ENCODE measurements at places on chromosomes 5 and 9. TPM values are rescaled to one million over a fixed set of nuclear protein-coding genes. Genes with fewer than 3 reads are reported as not detected.

GRCh38 chr5:32597041-32597629 is 11.8 kb downstream of the SUB1 start:
- peaks cover 2% of the 10 kb centered on the region for H3K27me3 ChIP-seq
- peaks cover 18% of the 10 kb centered on the region for H3K4me1 ChIP-seq
- no peak for DNase-seq
- peaks cover 32% of the 10 kb centered on the region for H3K36me3 ChIP-seq
- H3K27ac ChIP-seq = no peak overlapping the region
- H3K4me3 ChIP-seq = no peak overlapping the region

DNA sequence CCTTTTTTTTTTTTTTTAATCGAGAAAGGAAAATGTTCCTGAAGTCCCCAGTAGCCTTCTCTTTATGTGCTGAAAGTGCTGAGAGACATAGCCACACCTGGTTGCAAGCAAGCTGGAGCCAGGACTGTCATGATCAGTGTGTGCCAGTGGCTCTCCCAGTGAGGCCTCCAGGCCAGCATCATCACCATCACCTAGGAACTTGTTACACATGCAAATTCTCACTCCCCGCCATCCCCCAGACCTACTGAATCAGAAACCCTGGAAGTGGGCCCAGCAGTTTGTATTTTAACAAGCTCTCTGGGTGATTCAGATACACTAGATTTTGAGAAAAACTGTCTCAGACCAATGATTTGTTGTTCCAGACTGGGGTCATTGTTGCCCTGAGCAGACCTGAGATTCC is 181.9 kb upstream of the GLRA1 start:
- no peaks in the 10 kb centered on the region for H3K27me3 ChIP-seq
- no peaks in the 10 kb centered on the region for H3K36me3 ChIP-seq
- no peaks in the 10 kb centered on the region for H3K4me1 ChIP-seq
- no peak overlapping the region for H3K4me3 ChIP-seq
- DNase-seq = no peak

DNA sequence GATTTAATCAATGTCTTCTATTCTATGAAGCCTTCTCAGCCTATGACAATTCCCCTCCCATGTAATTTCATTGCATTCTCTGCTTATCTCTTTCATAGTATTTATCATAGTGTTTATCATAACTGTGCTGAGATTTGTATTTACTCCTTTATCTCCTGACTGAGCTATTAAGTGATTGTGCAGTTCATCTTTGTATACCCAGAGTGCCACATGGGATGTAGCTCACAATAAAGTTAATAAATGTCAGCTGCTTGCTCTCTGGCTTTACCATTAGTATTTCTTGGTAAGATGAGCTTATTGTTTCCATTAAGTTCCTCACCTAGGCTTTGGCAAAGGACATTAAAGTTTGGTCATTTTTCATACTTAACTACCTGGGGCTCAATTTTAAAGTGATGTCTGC is 275.1 kb upstream of the MPDZ start:
- no peak overlapping the region for H3K4me3 ChIP-seq
- H3K27me3 ChIP-seq = peaks cover 1% of the 10 kb centered on the region
- H3K27ac ChIP-seq = peak overlapping the region; percentile 15

DNA sequence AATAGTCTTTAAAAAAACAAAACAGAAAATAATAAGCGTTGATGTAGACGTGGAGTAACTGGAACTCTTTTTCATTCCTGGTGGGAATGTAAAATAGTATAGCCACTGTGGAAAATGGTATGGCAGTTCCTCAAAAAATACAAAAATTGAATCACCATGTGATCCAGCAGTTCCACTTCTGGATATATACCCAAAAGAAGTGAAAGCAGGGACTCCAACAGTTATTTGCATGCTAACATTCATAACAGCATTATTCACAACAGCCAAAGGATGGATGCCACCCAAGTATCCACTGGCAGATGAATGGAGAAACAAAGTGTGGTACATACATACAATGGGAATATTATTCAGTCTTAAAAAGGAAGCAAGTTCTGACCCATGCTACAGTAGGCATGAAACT is 4.2 kb upstream of the PHF2 start:
- H3K4me1 ChIP-seq = peaks cover 8% of the 10 kb centered on the region
- H3K27ac ChIP-seq = no peak overlapping the region
- no peak for DNase-seq
- H3K4me3 ChIP-seq = no peak overlapping the region
- H3K36me3 ChIP-seq = peaks cover 18% of the 10 kb centered on the region
- H3K27me3 ChIP-seq = peaks cover 4% of the 10 kb centered on the region

DNA sequence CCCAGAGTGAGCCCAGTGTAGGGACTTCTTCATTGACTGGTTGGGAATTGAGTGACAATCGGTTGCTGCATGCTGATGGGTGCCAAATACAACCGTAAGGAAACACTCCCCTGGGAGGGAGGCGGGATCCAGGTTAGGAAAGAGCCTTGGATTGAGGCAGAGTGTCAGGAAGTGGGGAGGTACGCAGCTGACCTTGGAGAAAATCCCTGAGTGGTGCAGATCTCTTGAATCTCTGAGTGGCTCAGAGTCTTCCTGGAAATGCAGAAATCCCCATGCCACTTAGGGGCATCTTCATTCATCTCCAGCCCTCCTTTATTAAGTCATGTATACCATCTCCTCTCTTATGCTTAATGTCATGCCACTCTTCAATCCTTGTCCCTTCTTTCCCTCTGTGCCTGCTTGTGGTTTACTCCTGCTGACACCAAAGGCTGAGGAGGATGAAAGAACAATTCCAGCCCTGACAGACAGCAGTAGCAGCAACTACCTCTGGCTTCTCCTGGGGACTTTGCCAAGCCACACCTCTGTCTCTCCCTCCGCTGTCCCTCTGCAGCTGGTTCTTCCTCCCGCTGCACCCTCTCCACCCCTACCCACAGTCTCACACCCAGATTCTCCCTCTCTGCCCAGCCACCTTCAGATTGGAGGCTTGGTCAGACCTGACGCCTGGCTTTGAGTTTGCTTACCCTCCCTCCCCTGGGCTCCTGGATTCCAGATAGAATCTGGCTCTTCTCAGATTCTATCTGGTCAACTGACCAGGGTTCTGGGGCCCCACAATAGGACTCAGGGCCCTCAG is 14.1 kb upstream of the LCP2 start:
- DNase-seq = no peak
- H3K36me3 ChIP-seq = no peaks in the 10 kb centered on the region
- H3K27me3 ChIP-seq = no peaks in the 10 kb centered on the region
- no peak overlapping the region for H3K4me3 ChIP-seq

- no peak for DNase-seq
- H3K36me3 ChIP-seq = peaks cover 27% of the 10 kb centered on the region
- no peak overlapping the region for H3K27ac ChIP-seq
- no peak overlapping the region for H3K4me3 ChIP-seq
- no peaks in the 10 kb centered on the region for H3K4me1 ChIP-seq
Observed at GRCh38 chr9:128969491-128969890, 22.0 kb downstream of the NUP188 start.

DNA sequence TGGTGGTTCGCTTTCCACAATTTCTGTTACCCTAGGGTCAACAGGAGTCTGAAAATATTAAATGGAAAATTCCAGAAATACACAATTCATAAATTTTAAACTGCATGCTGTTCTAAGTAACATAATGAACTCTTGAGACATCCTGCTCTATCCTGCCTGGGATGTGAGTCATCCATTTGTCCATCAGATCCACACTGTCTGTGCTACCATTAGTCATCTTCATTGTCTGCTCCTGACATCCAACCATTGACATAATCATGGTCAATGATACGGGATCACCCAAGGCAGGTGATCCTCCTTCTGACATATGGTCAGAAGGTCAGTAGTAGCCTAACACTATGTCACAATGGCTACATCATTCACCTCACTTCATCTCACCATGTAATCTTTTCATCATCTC is 276.7 kb upstream of the KIF2A start:
- no peak overlapping the region for H3K27ac ChIP-seq
- DNase-seq = no peak
- H3K27me3 ChIP-seq = peaks cover 5% of the 10 kb centered on the region
- H3K4me1 ChIP-seq = no peaks in the 10 kb centered on the region
- H3K4me3 ChIP-seq = no peak overlapping the region

DNA sequence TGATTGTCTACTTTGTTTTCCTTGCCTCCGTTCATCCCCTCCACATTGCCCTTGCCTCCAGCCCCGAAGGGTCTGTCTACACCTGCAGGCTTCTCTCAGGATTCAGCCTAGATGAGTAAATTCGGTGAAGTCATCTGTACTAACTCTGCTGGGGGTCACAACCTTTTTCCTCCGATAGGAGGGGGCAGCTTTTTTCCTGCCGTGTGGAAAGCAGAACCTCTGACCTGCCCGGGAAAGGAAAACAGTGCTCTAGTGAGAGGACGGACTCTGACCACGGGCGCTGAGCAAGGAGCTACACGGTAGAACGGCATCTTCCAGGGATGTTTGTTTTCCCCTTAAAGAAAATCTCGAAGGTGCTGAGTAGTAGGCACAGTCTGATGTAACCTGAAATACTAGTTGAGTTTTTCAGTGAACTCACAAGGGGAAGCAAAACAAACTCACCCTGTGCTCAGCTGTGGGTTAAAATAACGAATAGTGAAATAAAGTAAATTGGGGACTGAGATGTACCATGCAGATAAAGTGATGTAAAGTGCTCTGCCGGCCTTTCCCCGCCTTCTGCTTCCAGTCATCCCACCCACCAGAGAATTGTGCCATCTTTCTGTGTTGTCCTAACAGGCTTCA is 281.8 kb downstream of the AOPEP start:
- H3K36me3 ChIP-seq = no peaks in the 10 kb centered on the region
- no peak overlapping the region for H3K4me3 ChIP-seq
- DNase-seq = no peak
- H3K4me1 ChIP-seq = peaks cover 5% of the 10 kb centered on the region

DNA sequence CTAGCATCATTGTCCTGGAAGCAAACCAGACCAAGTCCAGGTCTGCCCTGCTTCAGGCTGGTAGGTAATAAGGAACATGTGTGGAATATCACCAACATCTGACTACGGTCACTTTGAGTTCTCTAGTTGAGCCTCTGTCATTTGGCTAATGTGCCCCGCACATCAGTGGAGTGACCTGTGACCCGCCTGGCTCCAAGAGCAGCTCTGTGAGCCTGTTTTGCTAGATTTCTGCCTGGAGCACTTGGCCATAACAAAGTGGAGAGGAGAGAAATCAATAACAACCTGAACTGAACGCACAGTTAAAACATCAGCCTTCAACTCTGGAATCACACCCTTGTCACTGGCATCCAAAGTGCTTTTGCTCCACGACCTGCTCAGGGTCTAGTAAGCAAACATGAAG is 115.7 kb downstream of the PPP2R2B start:
- no peaks in the 10 kb centered on the region for H3K4me1 ChIP-seq
- H3K4me3 ChIP-seq = no peak overlapping the region
- DNase-seq = no peak
- H3K36me3 ChIP-seq = no peaks in the 10 kb centered on the region
- no peak overlapping the region for H3K27ac ChIP-seq

DNA sequence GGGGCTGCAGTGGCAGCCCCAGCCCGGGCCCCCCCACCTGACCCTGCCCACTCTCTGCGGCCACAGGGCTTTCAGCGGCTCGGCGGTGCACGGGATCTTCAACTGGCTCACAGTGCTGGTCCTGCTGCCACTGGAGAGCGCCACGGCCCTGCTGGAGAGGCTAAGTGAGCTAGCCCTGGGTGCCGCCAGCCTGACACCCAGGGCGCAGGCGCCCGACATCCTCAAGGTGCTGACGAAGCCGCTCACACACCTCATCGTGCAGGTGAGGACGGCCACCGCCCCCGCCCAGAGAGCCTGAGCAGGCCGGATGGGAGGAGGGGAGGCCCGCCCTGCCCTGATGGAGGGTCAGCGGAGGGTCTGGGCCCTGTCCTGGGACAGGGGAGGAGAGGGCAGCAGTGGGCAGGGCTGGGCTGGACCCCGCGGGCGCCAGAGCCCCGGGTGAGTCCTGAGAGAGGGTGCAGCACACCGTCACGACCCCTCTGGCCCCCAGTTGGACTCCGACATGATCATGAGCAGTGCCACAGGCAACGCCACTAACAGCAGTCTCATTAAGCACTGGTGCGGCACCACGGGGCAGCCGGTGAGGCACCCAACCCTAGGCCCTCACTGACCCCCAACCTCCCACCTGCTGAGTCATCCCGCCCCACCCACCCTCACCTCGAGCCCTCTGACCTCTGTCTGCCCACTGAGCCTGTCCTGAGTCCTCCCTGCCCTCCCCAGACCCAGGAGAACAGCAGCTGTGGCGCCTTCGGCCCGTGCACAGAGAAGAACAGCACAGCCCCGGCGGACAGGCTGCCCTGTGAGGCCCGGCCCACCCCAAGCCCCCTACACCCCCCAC is 2.7 kb downstream of the SLC34A3 start:
- no peak overlapping the region for H3K27ac ChIP-seq
- peaks cover 2% of the 10 kb centered on the region for H3K27me3 ChIP-seq
- no peak overlapping the region for H3K4me3 ChIP-seq
- H3K4me1 ChIP-seq = no peaks in the 10 kb centered on the region
- no peaks in the 10 kb centered on the region for H3K36me3 ChIP-seq

GRCh38 chr9:112072721-112073638 is 102.1 kb downstream of the SUSD1 start:
- no peaks in the 10 kb centered on the region for H3K36me3 ChIP-seq
- no peak overlapping the region for H3K4me3 ChIP-seq
- no peak for DNase-seq
- peaks cover 26% of the 10 kb centered on the region for H3K4me1 ChIP-seq
- H3K27me3 ChIP-seq = peaks cover 2% of the 10 kb centered on the region

GRCh38 chr9:14849851-14850250 is 60.4 kb downstream of the FREM1 start:
- H3K27ac ChIP-seq = no peak overlapping the region
- no peak for DNase-seq
- H3K36me3 ChIP-seq = no peaks in the 10 kb centered on the region
- H3K4me1 ChIP-seq = peaks cover 6% of the 10 kb centered on the region
- no peaks in the 10 kb centered on the region for H3K27me3 ChIP-seq
- H3K4me3 ChIP-seq = no peak overlapping the region

GRCh38 chr5:60960591-60960990 is 15.6 kb downstream of the NDUFAF2 start:
- no peak overlapping the region for H3K27ac ChIP-seq
- H3K4me1 ChIP-seq = no peaks in the 10 kb centered on the region
- no peak overlapping the region for H3K4me3 ChIP-seq
- no peak for DNase-seq

SLC36A2 gene
- not detected for total RNA-seq

PRDM9 gene
- total RNA-seq = not detected

FOXB2 gene
- not detected for total RNA-seq

CDX1 gene
- total RNA-seq = 0.59 TPM

SLC45A2 gene
- 0.15 TPM for total RNA-seq

FOXI1 gene
- total RNA-seq = 2.2 TPM

NEUROG1 gene
- total RNA-seq = not detected

IL17B gene
- total RNA-seq = not detected

NR2F1-AS1 gene
- total RNA-seq = 6.4 TPM
